ENCODE measurements at places on chromosomes 4 and X.
A peak's percentile ranks its signal among the peaks of the same experiment; 100 is the strongest.

DNA sequence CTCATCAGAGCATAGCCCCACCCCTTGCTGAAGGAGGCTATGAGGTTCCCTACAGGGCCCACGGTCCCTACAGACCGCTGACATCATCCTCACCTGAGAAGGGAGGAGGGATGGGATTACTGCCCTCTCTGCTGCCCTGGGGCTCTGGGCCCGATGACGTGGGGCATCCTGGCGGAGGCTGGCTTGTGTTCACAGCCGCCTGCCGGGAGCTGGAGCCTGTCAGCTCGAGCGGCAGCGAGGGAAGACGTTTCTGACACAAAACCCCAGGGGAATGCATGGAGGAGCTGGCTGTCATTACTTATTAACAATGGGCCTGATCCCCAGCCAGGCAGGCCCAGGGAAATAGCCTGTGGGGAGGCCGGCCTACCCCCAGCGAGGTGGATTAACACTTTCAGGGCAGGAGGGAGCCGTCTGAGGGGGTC is 106.6 kb upstream of the ATP6AP2 start:
- DNase-seq, result no peak

DNA sequence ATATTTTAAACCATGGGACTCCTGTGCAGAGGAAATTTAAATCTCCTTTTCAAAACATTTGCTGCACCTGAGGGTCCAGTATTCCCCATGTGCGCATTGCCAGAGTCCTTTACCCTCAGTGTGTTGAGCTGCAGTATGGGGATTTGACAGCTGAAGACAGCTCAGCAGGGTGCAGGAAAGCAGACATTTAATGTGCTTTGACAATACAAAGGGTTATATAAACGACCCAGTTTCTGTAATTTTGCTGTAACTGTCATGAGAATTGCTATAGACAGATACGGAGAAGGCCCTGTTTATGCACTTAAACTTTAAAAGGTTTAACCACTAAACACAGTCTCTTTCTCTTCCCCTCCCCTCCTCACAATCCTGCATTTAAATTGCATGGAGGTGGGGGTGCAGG is 393.4 kb downstream of the MID1IP1 start:
- DNase-seq, result no peak

DNA sequence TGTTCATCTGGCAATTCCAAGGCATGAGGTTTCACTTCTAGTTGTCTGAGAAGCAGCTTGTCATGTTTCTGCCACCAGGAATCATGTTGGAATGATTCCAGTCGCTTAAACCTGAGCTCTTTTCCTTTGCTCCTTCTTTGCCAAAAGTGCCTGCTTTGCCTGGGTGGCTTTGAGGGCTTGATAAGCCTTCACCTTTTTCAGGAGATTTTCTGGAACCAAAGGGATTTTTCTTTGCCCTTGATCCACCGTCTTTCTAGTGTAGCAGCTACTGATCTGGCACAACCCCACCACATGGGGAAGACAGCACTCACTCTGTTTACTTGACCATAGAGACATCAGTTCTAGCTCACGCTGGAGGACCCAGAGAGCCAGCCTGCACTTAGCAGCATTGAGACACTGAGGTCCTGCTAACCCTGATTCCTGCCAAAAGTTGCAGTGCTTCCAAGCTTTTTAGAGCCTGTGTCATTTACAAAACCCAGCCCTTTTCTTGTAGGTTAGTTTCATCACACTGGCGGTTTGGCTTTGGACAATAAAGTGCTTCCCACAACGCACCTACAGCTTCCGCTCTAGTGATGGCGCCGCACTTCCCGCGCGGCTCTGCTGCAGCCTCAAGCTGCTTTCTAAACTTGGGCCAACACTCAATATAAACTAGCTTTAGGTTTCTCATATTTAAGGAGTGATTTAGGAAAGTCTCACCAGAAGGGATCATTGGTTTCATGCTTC is 7.3 kb upstream of the CCNI start:
- DNase-seq, result no peak

- DNase-seq, result no peak
These were observed 19.6 kb downstream of the SRPX2 start for GRCh38 chrX:100663642-100664041.

DNA sequence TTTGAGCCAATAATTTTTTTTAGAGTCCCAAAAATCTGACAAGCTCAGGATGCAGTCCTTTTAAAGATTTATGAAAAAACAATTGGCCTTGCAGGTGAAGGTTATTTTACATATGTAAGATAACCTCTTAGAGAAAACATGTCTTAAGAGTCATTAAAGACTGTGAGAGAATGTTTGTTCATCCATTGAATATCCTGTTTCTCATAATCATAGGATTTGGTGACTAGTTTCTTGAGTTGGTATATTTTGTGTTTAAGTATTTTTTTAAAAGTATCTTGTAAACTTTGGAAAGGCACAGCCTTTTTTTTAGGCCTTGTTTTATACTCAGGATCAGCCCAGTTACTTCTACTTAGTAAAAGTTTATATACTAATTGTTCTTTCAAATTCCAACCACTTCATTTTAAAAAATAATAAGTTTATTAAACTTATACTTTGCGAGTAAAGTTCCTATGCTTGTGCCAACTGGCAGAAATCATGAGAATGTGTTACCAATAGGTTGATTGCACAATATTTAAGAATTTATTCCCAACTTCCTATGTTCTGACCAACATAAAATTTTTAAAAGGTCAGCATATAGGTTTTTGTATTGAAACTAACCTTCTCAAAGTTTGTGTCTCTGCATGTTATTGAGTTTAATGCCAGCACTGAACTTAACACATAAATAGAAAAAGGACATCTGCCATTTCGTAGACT is 40.0 kb upstream of the ARSJ start:
- no peak for DNase-seq

DNA sequence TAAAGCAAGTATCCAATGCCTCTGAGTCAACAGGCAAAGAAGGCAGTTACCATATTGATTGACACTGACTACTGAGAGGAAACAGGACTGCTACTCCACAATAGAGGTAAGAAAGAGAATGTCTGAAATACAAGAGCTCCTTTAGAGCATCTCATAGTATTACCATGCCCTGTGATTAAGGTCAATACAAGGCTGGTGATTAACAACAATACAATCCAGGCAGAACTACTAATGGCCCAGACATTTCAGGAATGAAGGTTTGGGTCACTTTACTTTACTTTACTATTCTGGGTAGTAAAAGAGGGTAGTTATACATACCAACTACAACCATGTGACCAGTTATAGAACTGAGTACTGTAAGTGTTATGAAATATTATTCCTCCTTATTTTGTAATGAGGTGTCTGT is 44.5 kb downstream of the BRWD3 start:
- DNase-seq, result no peak

DNA sequence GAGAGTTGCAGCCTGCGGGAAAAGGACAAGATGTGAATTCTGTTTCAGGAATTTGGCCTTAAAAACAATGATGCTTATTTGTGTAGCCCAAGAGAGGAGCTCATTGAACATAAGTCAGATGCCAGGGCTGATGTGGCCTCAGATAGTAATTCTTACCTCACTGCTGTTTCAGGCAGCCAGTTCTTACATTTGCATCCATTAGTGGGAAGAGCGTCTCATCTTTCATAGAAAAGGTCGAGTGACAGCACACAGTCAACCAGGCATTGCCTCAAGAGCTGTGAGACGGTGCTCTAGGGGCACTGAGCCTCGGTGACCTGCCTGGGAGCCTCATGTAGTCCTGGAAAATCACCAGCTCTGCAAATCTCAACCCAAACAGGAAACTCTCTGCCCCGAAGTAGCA is 174.9 kb upstream of the FRG1 start:
- DNase-seq, result no peak

GRCh38 chrX:107429090-107429489 is 20.4 kb upstream of the FRMPD3 start:
- no peak for DNase-seq

DNA sequence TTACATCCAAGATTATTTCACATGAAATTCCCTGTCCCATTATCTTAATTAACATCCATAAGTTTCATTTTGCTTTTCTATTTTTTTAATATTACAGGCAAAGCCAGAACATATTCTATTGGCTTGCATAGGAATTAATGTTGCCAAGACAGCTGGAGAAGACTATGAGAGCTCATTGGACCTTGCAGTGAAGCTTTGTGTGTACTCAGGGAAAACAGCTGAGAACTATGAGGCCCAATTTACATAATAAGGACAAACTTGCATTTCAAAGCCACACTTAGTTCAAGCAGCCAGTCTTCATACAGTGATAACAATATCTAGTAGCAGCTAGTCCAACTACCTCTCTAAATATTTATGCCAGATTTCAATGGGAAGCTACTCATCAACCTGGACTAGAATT is 134.4 kb downstream of the DDX53 start:
- DNase-seq, result no peak

DNA sequence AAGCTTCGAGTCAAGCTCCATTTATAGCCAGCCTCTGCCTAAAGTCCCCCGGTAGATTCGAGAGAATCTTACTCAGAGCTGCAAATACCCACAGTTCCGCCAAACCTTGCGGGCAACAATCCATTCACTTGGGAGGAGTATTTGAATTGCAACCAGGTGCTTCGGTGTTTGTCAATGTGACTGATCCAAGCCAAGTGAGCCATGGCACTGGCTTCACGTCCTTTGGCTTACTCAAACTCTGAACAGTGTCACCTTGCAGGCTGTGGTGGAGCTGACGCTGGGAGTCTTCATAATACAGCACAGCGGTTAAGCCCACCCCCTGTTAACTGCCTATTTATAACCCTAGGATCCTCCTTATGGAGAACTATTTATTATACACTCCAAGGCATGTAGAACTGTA is 11.2 kb downstream of the CD40LG start:
- DNase-seq, result no peak

- DNase-seq, result no peak
These were observed 230.2 kb downstream of the CLCN4 start for GRCh38 chrX:10387011-10387410.

GRCh38 chr4:172480471-172480870 is 667.3 kb downstream of the GALNTL6 start:
- DNase-seq, result no peak

GRCh38 chr4:108674356-108674977 is 24.1 kb downstream of the OSTC start:
- DNase-seq, result no peak

- DNase-seq, result no peak
These were observed 1.7 kb downstream of the SPRY1 start for GRCh38 chr4:123398066-123398852.

- no peak for DNase-seq
These were observed 68.4 kb downstream of the RAPGEF2 start for GRCh38 chr4:159171287-159171686.

- no peak for DNase-seq
These were observed 8.4 kb upstream of the HERC3 start for GRCh38 chr4:88583631-88584470.

DNA sequence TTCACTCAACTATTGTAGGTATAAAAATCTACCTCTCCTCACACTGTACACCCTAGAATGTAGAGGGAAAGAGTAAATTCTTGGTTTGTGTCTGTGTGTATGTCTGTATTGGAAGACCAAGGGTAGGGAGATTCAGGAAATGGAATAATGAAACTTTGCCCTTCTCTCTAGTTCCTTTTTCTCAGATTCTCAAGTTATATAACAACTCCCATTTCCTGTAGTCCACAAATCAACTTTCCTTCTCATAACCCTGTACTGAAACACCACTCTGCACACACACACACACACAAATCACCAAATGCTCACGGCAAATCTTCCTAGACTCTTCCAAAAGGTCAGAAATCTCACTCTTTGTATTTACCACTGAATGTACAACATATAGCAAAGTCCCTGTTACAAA is 824.5 kb upstream of the DIAPH2 start:
- no peak for DNase-seq

- DNase-seq, result no peak
These were observed 130.4 kb downstream of the ARHGAP6 start for GRCh38 chrX:11535156-11535919.

GRCh38 chrX:15413101-15413500 is 28.9 kb upstream of the VEGFD start:
- DNase-seq, result no peak

- no peak for DNase-seq
These were observed 38.9 kb upstream of the TMPRSS11D start for GRCh38 chr4:67922697-67923096.

DNA sequence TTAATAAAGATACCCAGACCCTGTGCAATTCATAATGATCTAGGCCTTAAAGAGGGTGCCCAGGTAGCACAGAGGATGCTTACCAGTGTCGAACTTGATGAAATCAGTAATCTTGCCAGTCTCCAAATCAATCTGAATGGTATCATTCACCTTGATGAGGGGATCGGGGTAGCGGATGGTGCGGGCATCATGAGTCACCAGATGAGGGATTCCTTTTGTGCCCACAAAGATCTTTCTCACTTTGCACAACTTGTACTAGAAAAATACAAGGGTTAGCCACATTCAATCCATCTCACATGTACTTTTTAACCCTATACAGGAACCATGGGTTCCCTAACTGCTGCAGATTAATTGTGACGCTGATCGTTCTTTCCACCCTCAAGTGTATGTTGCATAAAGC is 3.3 kb downstream of the RPS4X start:
- DNase-seq, result no peak

DNA sequence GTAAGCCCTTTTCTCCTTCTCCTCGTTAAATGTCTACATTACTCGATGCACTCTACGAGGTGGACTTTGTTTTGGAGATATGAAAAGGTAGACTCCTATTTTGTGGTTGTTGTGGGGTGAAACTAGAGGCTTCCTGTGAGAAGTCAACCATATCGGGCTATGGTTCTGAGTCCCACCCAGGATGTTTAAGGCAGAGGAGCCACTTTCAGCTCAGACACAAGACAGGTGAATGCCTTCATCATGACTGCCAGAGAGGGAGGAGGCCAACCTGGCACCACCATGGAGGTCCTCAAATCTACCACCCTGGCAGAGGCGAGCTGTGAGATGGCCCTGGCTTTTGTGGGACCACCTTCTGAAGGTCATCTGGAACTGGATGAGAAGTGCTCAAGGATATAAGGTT is 154.4 kb upstream of the KLF3 start:
- no peak for DNase-seq

- DNase-seq, result no peak
These were observed 28.3 kb upstream of the ALG13 start for GRCh38 chrX:111652719-111653118.

GRCh38 chrX:17537723-17538243 is 162.8 kb downstream of the NHS start:
- no peak for DNase-seq

GRCh38 chr4:186621959-186622553 is 66.7 kb upstream of the MTNR1A start:
- no peak for DNase-seq

GRCh38 chr4:124505211-124505610 is 207.3 kb downstream of the ANKRD50 start:
- DNase-seq, result no peak

DNA sequence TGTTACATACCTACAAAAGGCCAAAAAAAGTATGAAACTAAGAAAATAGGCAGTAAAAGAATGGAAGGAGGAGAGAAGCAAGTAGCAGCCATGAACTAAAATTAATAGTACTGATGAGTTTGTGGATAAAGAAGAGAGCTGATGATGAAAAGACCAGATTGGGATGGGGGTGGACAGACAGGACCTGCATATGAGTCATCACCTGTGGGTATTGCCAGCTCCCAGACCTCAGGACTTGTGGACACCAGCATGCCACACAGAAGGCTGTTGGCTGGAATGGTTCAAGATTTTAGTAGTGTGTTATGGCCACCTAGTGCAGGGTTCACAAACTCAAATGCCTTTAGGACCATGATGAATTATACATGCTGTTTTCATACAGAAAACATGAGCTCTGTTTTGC is 58.9 kb downstream of the ARX start:
- no peak for DNase-seq

GRCh38 chr4:86043755-86044592 is 315.9 kb downstream of the MAPK10 start:
- peak; percentile 60 for DNase-seq

- no peak for DNase-seq
These were observed 5.1 kb downstream of the BGN start for GRCh38 chrX:153499876-153500275.

Data from renal cortex interstitium (tissue), 15 donors.